ENCODE measurements at places on chromosomes 1 and 21.
A peak's percentile ranks its signal among the peaks of the same experiment; 100 is the strongest.

DNA sequence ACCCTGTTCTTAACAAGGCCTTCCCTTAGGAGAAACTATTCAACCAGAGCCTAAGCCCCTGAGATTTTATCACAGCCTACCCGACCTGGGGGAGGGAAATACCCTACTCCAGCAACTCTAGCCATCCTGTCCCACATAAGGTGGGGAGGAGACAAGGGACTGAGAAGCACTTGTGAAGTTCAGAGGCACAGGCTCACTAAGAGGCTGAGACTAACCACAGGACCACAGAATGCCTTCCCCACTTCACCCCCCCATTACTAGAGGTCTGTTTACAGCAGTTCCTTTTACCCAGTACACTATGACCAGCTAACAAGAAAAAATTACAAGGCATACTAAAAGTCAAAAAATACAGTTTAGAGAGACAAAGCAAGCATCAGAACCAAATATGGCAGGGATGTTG, 86.8 kb downstream of the TEX35 start:
- no peak for DNase-seq

DNA sequence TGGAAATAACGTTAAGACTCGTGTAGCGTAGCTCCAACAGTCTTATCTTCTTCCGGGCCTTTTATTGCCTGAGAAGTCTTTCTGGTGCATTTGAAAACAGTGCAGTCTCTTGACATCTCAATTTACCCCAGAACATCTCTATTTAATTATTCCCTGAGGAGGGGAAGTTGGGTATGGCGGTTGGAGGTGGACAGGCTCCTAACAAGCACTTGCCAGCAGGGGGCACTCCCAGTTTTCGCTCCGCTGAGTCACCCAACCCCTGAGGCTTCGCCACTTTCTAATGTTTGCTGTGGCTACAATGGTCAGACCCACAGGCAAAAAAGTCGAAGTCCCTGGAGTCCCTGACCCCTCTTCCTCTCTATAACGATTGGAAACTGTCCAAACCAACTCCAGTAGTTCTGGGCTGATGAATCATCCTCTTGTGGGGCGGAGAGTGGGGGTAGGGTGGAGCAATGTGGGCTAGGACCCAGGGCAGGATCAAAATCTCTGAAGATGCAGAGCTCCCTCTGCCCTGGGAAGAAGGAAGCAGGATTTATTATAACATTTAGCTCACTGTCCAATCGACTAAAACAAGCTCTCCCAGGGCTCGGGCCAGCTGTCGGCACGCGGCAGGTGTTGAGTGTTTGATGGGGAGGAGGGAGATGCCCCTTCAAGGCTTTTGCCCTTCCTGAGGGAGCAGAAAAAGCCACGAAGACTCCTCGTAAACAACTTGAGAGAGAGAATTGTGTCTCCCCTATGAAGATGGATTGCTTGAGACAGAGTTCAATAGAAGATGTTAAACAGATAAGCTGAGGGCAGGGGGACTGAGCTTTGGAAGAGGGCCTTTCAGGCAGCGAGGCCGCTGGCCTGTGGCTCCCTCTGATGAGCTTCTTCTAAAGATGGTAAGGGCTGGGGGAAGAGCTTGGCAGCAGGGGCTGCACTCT, 85.7 kb downstream of the BRINP2 start:
- DNase-seq = no peak

- DNase-seq = peak; percentile 21
These were observed 5.9 kb upstream of the PLEKHG5 start for GRCh38 chr1:6497215-6497866.

GRCh38 chr21:28674763-28675162, 317.9 kb downstream of the LTN1 start:
- DNase-seq = no peak

GRCh38 chr1:231053493-231054162, 13.6 kb upstream of the FAM89A start:
- no peak for DNase-seq

DNA sequence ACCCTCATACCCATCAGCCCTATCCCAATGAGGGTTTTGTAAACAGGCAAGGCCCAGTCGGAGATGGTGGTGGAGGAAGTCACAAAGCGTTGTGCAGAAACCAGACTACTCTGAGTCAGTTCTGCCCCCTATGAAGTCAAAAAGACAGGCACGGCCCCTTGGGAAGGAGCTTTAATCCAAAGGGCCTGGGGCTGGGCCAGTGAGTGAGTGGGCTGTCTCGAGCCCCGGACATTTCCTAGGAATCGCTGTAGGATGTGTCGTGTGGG, 442 bp upstream of the AHCYL1 start:
- DNase-seq = no peak

- no peak for DNase-seq
These were observed 763.2 kb upstream of the TPTE start for GRCh38 chr21:9758141-9758540.

- DNase-seq = no peak
These were observed 51.0 kb downstream of the PGBD5 start for GRCh38 chr1:230375147-230375546.

DNA sequence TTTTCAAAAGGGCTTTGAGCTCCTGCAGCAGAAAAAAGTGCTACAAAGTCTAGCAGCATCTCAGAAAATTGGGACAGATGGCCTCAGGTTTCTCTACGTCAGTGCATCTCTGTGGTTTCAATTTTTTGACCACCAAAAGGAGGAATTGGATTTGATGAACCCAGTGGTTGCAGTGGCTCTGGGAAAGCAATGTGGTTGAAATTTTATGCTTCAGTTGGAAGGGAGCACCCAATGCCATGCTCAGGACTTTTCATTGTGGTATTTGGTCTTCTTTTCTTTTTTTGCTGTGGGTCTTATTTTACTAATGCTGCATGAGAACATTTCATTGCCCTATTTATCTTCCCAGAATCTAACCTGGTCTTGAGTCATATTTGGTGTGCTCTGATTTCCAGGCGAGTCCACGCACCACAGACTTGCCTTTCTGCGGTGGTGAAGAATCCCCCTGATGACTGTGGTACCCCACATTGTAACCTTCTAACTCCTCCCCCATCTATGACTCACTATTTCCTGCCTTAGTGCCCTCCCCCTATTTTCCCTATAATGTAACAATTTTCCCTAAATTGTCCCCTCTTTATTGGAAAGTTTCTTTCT, 56.7 kb downstream of the S1PR1 start:
- no peak for DNase-seq

GRCh38 chr1:165507570-165507969, 36.2 kb upstream of the LRRC52 start:
- no peak for DNase-seq
